Cardiac ventricle fibroblast (primary cell): ENCODE measurements at places on chromosomes 5 and 9. TPM values are rescaled to one million over a fixed set of nuclear protein-coding genes. Genes with fewer than 3 reads are reported as not detected.

The DOLPP1 gene
- 8.5 and 10.0 TPM in 2 replicates for total RNA-seq

The LHX3 gene
- total RNA-seq: not detected in 2 replicates

The LCP2 gene
- 0.10 and 0.12 TPM in 2 replicates for total RNA-seq

The TAF11L10 gene
- total RNA-seq: not detected in 2 replicates

The SLC34A1 gene
- total RNA-seq: not detected in 2 replicates

The CCDC192 gene
- total RNA-seq: not detected in 2 replicates

The DRD1 gene
- total RNA-seq: not detected in 2 replicates

The GARIN3 gene
- total RNA-seq: not detected in 2 replicates

The IFNB1 gene
- not detected in 2 replicates for total RNA-seq

The ASPN gene
- 11.1 and 11.6 TPM in 2 replicates for total RNA-seq

The PCDHB9 gene
- 0.56 and 1.0 TPM in 2 replicates for total RNA-seq

The SLC1A1 gene
- total RNA-seq: 16.2 and 18.7 TPM in 2 replicates

The HRCT1 gene
- total RNA-seq: 2.4 and 2.6 TPM in 2 replicates
